ENCODE measurements at places on chromosomes 4 and X.

DNA sequence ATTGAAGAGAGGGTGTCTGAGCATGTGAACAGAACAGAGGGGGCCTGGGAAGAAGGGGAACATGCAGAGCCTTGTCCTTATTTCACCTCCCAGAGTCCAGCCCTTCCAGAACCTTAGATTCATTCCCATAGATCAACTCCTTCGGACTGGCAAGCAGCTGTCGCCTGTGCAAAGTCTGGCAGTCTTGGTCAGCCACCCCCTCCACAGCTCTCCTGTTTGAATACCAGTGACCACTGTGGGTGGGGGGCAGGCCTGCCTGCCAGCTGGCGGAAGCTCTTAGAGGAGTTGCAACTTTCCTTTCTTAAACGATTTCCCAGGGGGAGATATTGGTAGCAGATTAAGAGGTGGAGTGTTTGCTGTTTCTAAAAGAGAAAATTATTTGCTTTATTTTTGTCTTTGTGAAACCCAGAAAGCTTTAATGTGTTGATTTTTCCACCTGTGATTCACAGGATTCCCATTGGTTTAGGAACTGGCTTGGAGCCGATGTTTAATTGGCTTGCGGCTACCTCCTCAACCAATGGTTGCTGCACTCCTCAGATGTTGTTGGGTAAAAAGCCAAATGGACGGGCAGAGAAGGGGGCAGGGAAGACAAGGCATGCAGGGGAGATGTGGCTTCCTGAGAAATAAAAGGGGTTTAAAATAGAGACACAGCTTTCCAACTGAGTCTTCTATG, 62.2 kb upstream of the PRPS1 start:
- DNase-seq: no peak

DNA sequence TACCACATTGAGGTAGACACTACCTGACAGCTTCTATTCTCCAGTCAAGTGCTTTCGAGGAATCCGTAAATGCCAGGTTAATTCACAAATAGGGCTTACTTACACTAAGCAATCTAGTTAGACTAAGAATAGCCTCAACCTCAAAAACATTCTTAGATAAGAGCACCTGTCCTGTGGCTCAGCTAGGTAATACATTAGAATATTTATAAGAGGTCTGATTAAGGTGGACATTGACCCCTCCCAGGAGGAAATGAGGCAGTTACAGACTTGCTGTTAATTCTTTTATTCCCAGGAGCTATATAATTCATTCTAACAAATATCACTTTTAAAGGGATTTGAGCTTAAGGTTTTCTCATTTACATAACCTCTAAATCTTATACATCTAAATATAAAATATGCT, 758.1 kb downstream of the GRID2 start:
- no peak for DNase-seq

DNA sequence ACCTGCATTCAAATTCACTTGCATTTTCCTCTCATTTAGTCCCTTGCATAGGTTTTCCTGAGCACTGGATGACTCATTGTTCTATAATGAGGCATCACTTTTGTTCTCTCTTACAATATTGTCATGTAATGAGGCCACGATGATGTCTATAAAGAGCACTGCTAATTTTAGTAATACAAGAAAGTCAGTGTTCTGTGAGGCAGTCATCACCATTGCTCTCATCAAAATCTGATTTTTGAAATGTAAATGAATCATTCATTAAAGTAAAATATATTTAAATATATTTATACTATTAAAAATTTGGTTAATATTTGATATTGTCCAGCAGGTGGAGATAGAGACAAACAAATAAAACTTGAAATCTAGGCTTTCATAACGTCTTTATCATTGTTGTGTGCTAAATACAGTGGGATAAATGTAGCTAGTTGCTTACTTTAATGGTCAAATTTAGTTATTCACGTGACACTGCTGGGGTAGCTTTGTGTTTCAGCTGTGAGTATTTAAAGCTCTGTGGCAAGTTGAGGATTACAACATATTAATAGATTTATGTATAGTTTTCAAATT, 15.4 kb downstream of the HMGB2 start:
- DNase-seq: no peak

GRCh38 chr4:73600954-73601353, 19.3 kb downstream of the RASSF6 start:
- no peak for DNase-seq

DNA sequence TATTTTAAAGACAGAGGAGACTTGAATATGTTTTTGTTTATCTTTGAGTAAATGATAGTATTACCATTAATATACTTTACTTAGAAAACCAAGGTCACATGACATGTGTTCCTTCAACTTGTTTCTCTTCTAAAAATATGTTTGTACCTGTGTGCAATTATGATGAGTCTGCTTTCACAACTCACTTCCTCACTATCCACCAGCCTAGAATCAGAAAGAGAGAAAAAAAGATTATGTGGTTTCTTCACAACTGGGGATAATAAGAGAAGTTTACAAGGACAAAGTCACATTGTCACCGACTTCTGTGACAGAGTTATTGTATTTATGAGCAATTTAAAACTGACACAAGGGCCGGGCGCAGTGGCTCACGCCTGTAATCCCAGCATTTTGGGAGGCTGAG, 1112.1 kb downstream of the RPA4 start:
- no peak for DNase-seq

DNA sequence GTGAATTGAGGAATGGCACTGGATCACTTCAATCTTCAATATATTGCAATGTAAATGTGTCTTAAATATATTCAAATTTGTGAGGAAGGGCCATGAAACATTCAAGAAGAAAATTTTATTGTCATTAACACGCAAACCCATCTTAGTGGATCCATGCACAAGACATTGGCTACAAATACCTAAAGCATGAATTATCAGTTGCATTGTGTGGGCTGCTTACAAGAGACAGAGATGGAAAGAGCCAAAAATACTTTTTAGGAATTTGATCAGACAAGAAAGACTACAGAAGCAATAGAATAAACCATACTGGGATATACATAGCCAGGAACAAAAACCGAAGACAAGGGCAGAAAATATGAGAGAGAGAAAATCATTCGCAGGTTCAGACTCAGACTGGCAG, 616.2 kb upstream of the GRIA3 start:
- no peak for DNase-seq

- DNase-seq: no peak
Observed at GRCh38 chr4:164169591-164169990, 584.3 kb upstream of the SMIM31 start.

DNA sequence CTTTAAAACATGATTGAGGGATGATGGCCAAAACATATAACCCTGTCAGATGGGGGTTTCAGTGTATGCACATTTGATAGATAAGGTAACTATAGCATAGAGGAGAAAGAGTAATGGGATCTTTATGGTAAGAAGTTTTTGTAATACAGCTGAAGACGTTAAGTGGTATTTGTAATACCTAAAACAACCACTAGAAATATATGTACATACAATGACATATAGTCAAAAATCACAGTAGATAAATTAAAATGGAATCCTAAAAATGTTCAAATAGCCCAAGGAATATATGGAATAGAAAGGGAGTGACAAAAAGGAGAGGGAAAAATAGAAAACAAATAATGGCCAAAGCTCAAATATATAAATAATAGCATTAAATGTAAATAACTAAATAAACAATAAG, 371.3 kb upstream of the FSTL5 start:
- no peak for DNase-seq

GRCh38 chr4:53558065-53558801, 33.1 kb downstream of the LNX1 start:
- no peak for DNase-seq

DNA sequence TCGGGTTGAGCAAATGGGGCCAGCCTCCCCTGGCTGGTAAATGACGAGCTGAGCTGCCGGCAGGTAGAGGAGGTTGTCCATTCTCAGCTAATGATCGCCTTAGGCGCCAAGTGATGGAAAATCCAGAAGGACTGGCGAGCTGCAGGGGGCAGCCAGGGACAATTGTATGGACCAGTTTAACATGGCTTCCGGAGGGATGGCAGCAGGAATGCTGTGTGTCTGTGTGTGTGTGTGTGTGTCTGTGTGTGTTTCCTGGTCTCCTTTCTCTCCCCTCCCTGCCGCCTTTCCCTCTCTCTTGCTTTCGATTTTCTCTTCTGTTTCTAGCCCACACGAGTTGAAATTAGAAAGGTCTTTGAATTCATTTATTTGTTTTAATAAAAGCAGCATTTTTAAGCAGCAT, 45.2 kb upstream of the BCOR start:
- no peak for DNase-seq
